ENCODE measurements at places on chromosomes 6 and 20.

GRCh38 chr6:5278565-5279120, 17.3 kb downstream of the FARS2 start:
- DNase-seq = no peak

GRCh38 chr20:45991616-45992015, 17.1 kb upstream of the MMP9 start:
- DNase-seq = no peak

DNA sequence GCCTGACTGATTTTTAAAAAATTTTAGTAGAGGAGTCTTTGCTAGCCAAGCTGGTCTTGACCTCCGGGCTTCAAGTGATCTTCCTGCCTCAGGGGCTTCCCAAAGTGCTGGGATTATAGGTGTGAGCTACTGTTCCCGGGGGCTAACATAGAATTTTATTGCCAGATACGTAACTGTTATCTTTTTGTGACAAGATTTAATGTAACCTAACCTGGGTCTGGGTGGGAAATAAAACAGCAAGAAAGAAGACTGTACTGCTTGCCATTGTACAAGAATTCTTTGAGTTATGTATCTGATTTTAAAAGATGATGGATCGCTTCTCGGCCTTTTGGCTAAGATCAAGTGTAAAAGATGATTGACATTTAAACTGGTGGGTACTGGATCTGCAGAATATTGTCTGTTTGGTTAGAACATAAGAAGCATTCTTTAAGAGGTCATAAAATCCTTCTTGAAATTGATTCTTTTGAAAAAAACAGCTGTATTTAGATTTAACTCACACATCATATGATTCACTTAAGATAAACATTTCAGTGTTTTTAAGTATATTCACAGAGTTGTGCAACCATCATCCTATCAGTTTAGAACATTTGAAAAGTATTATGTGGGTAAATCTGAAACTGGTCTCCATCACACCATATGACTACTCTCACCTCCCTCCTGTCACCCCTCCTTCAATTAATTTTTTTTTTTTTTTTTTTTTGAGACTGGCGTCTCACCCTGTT, 21.6 kb downstream of the TPX2 start:
- DNase-seq = no peak

DNA sequence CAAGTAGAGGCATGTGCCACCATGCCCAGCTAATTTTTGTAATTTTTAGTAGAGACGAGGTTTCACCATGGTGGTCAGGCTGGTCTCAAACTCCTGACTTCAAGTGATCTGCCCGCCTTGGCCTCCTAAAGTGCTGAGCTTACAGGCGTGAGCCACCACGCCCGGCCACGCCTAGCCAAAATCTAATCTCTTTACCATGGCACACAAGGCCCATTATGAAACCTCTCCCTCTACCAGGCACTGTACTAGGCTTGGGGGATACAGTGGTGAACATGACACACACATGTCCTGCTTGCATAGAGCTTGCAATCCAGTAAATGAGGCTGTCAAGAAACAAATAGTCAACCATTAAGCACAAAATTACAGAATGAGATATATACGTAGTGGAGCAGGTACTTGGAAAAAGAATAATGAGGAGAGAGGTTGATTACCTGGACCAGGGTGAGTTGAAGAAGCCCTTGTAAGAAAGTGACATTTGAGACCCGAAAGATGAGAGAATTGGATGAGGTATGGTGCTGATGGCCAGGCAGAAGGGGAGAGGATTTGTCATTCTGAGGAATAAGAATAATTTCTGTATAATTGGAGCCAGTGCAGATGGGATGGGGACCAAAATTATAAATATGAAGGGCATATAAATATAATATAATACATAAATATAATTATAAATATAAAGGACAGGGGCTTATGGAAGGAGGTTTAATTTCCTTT, 1.2 kb upstream of the CTNNBL1 start:
- DNase-seq = no peak

GRCh38 chr20:23647346-23647745, 9.6 kb upstream of the CST3 start:
- DNase-seq = no peak

- DNase-seq = no peak
Observed at GRCh38 chr20:55472704-55473103, 532.6 kb downstream of the CBLN4 start.

DNA sequence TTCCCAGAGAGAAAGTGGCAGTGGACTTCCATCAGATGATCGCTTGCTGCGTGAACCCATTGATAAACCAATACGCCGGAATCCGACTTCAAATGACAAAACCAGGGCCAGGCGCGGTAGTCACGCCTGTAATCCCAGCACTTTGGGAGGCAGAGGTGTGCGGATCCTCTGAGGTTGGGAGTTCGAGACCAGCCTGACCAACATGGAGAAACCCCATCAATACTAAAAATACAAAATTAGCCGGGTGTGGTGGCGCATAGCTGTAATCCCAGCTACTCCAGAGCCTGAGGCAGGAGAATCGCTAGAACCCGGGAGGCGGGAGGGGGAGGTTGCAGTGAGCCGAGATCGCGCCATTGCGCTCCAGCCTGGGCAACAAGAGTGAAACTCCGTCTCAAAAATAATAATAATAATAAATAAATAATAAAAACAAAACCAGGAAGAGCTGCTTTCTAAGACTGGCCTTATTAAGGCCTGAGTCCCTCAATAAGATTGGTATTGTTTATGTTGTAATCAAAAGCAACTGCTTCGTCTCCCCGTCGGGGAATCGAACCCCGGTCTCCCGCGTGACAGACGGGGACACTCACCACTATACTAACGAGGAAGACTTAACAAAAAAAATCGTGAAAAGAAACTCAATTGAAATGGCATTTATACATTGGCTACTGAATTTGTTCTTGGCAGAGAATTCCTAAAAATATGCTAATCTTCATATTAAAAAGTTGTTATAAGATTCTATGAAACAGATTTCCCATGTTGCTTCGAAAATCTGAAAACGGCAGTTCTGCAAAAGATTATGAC, 110.2 kb upstream of the ZNF184 start:
- no peak for DNase-seq

GRCh38 chr6:88301888-88302768, 136.0 kb upstream of the CNR1 start:
- DNase-seq = no peak

- DNase-seq = no peak
Observed at GRCh38 chr6:36347621-36348020, 10.9 kb upstream of the BNIP5 start.

DNA sequence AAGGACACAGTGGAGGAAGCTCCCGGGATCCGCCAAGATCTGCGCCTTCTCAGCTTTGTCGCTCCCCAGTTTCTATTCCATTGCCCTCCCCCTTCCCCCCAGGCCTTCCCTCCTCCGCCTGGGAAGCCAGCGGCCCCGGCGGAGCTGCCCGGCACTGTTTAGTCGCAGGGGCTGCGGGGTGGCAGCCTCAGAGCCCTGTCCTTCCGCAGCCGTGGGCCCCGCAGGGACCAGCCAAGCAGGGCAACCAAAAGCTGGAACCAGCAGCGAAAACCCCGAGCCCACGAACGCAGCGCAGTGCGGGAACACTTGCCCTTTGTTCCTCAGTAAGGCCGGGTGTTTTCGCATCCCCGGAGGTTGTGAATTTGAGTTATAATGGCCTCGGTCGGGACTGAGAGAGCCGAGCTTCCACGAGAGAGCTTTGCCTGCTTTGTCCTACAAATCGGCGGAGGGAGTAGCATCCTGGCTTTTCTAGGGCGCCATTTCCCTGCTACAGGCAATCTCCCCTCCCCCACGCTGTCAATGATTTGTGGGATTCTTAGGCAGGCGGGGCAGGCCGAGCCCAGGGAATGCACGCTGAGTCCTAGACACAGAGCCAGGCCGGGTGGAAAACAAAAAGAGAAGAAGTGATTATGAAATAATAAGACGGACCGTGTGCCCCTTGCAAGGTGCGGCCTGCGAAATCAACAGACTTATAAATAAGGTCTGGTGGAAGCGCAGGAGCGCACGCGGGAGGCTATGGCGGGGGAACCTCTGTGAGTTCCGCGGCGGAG, 4.0 kb upstream of the TUBB2B start:
- no peak for DNase-seq

- no peak for DNase-seq
Observed at GRCh38 chr20:36092398-36093024, 62.0 kb upstream of the EPB41L1 start.

GRCh38 chr6:68975064-68975463, 340.0 kb downstream of the ADGRB3 start:
- no peak for DNase-seq

GRCh38 chr6:129748212-129748900, 38.4 kb upstream of the ARHGAP18 start:
- peak; percentile 43 for DNase-seq

GRCh38 chr20:46222521-46223007, 85.7 kb downstream of the CDH22 start:
- DNase-seq = no peak

GRCh38 chr6:106637717-106638341, 8.5 kb downstream of the QRSL1 start:
- no peak for DNase-seq

- DNase-seq = no peak
Observed at GRCh38 chr6:119871520-119871919, 522.0 kb upstream of the MAN1A1 start.

GRCh38 chr6:85389151-85389797, 60.6 kb upstream of the NT5E start:
- peak; percentile 41 for DNase-seq

- DNase-seq = no peak
Observed at GRCh38 chr20:12699374-12700228, 309.2 kb upstream of the SPTLC3 start.

DNA sequence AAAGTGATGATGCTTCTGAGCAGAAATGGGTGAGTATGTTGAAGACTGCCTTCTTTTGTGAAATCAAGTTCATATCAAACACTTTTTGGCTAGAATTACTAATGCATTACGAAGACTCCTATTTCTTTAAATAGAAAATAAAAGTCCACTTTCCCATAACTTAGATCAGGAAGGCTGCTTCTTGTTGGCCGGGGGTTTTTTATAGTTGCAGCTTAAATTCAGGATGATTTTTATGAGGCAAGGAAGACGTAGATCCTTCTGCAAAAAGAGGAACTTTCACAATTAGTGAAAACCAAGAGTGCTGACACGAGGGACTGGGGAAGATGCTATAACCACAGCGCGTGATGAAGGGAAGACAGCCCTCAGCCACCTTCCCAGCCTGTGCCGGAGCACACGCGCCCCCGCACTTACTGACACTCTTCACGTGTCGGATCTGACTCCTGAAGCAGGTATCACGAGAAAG, 206.1 kb upstream of the PRDM1 start:
- peak; percentile 6 for DNase-seq

DNA sequence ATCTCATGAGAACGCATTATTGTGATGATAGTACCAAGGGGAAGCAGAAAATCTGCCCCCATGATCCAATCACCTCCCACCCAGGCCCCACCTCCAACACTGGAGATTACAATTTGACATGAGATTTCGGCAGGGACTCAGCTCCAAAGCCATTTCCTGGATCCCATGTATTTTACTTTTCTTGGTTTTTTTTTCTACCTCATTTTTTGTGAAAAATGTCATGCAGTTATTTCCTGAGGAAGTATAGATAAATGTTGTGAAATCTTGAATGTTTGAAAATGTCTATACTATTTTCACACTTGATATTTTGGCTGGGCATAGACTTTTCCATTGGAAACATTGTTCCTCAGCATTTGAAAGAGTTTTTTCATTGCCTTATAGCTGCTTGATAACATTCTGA, 9.1 kb upstream of the BRPF3 start:
- no peak for DNase-seq

- no peak for DNase-seq
Observed at GRCh38 chr6:130368576-130368975, 2.8 kb downstream of the TMEM200A start.

GRCh38 chr20:19966840-19967239, 50.3 kb upstream of the NAA20 start:
- no peak for DNase-seq

GRCh38 chr20:42572320-42573016, 617.2 kb downstream of the PTPRT start:
- no peak for DNase-seq

DNA sequence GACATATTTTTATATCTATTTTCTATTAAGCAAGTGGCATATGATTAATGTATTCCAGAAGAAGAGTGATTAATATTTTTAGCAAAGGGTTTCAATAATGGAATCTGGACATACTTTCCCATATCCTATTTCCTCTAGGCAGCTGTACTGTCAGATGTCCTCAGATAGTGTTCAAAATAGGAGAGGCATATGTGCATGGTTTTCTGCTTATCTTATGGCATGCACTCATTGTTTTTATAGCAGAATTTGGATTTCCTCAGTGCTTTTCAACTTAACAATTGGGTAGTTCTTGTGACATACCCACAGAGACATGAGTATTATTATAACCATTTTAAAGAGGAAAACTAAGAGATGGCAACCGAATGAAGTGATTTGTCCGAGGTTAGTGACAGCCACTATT, 12.6 kb upstream of the SLC17A5 start:
- no peak for DNase-seq

- no peak for DNase-seq
Observed at GRCh38 chr6:100673641-100674040, 207.5 kb downstream of the ASCC3 start.

- no peak for DNase-seq
Observed at GRCh38 chr6:159037756-159038290, 7.0 kb downstream of the TAGAP start.

DNA sequence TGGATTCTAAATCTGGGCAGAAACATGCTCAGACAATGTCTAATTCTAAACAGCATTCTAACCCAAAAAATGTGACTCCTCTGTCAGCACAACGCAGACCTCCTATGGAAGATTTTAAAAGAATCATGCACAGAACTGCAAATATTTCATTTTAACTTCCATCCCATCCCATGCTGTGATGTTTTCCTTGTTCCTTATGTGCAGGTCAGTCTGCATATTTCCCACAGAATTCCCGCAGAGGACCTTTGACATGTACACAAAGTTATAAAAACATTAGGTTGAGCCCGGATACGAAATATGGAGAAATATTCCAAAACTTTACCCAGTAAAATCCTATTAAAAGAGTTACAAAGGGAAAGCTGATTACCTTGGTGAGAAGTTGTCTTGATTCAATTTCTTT, 467.1 kb upstream of the EPHA7 start:
- no peak for DNase-seq

DNA sequence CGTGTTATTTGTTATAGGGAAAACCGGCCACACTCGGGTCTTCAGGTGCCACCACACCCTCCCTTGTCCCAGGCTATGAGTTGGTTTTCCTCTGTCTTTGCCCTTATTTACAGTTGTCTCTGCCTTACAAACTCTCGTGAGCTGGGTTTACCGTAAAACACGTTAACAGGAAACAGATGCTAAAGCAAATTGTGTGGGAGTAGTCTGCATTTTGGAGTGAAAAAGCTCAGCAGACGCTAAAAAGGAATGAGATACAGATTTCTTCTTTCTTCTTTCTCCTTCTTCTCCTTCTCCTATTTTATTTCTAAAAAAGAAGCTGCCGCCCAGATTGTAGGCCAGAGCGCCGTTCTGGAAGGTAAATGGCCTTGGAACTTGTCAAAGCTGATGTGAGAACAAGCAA, 51.9 kb downstream of the APCDD1L start:
- DNase-seq = no peak

- DNase-seq = no peak
Observed at GRCh38 chr6:113672491-113673149, 184.5 kb upstream of the MARCKS start.

All from stimulated activated CD8-positive, alpha-beta memory T cell treated with anti-CD3 and anti-CD28 coated beads, Interleukin-7, amount 100 ng/mL, for 4 hours (primary cell).